ENCODE measurements at places on chromosomes 4 and X. TPM values are rescaled to one million over a fixed set of nuclear protein-coding genes. Genes with fewer than 3 reads are reported as not detected.

DNA sequence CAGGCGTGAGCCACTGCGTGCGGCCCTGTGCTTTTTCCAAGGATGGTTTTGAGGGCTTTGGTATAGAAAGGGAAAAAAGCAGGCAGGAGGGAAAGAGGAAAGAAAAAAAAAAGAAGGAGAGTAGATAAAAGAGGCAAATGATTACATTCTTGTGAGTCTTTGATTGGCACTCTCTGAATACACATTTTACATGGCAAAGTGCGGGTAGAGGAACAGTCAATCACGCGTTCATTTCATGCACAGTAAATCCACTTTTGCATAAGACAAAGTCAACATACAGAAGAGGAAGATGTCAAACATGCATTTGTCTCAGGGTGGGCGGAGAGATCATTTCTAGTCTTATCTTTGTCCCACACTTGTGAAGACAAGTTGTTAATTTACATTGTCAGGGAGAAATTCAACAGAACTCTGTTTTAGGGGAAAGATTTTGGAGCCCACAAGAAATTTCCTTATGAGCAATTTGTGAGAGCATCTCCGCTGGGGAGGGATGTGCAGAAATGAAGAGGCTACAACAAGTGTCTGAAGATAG is 183.2 kb downstream of the DHRSX start:
- DNase-seq = no peak
- H3K4me3 ChIP-seq = no peak overlapping the region
- H3K27ac ChIP-seq = no peak overlapping the region
- peaks cover 3% of the 10 kb centered on the region for H3K4me1 ChIP-seq

- H3K27ac ChIP-seq = no peak overlapping the region
- H3K4me3 ChIP-seq = no peak overlapping the region
- no peaks in the 10 kb centered on the region for H3K36me3 ChIP-seq
Measured at GRCh38 chrX:11269006-11269405, 24.2 kb upstream of the AMELX start.

- no peak overlapping the region for H3K27ac ChIP-seq
- no peak overlapping the region for H3K4me3 ChIP-seq
- no peaks in the 10 kb centered on the region for H3K4me1 ChIP-seq
- DNase-seq = no peak
- no peaks in the 10 kb centered on the region for H3K36me3 ChIP-seq
- no peaks in the 10 kb centered on the region for H3K27me3 ChIP-seq
Measured at GRCh38 chrX:5869786-5870185, 358.9 kb downstream of the NLGN4X start.

- H3K27me3 ChIP-seq = no peaks in the 10 kb centered on the region
- H3K4me1 ChIP-seq = no peaks in the 10 kb centered on the region
- H3K4me3 ChIP-seq = no peak overlapping the region
- no peak for DNase-seq
- no peak overlapping the region for H3K27ac ChIP-seq
Measured at GRCh38 chrX:53659039-53659438, 27.5 kb downstream of the HUWE1 start.

GRCh38 chrX:8424912-8425311 is 39.7 kb upstream of the VCX3B start:
- no peaks in the 10 kb centered on the region for H3K36me3 ChIP-seq
- no peaks in the 10 kb centered on the region for H3K4me1 ChIP-seq
- no peak overlapping the region for H3K27ac ChIP-seq
- DNase-seq = no peak
- H3K4me3 ChIP-seq = no peak overlapping the region

GRCh38 chr4:6472387-6473263 is at the start of gene PPP2R2C:
TSS of gene PPP2R2C (minus strand) at chr4:6472614. CDS start at chr4:6472229, 385 bp downstream.
- no peak within 1 kb of the TSS for H3K27ac ChIP-seq
- peak; percentile 81 for DNase-seq

GRCh38 chr4:55407119-55407518 is 11.4 kb downstream of the TMEM165 start:
- DNase-seq = no peak
- no peak overlapping the region for H3K27ac ChIP-seq
- no peaks in the 10 kb centered on the region for H3K27me3 ChIP-seq
- no peaks in the 10 kb centered on the region for H3K4me1 ChIP-seq
- H3K36me3 ChIP-seq = peaks cover 67% of the 10 kb centered on the region
- H3K4me3 ChIP-seq = no peak overlapping the region

DNA sequence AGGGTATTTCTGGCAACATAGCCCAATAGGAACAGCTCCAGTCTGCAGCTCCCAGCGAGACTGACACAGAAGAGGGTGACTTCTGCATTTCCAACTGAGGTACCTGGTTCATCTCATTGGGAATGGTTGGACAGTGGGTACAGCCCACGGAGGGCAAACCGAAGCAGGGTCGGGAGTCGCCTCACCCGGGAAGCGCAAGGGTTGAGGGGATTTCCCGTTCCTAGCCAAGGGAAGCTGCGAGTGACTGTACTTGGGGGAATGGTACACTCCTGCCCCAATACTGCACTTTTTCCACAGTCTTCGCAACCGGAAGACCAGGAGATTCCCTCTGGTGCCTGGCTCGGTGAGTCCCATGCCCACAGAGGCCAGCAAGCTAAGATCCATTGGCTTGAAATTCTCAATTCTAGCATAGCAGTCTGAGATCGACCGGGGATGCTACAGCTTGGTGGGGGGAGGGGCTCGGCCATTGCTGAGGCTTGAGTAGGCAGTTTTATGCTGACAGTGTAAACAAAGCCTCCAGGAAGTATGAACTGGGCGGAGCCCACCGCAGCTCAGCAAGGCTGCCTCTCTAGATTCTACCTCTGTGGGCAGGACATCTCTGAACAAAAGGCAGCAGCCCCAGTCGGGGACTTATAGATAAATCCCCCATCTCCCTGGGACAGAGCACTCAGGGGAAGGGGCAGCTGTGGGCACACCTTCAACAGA is 14.0 kb upstream of the ADAD1 start:
- H3K4me1 ChIP-seq = no peaks in the 10 kb centered on the region
- peaks cover 24% of the 10 kb centered on the region for H3K36me3 ChIP-seq
- H3K27me3 ChIP-seq = no peaks in the 10 kb centered on the region
- no peak overlapping the region for H3K4me3 ChIP-seq

DNA sequence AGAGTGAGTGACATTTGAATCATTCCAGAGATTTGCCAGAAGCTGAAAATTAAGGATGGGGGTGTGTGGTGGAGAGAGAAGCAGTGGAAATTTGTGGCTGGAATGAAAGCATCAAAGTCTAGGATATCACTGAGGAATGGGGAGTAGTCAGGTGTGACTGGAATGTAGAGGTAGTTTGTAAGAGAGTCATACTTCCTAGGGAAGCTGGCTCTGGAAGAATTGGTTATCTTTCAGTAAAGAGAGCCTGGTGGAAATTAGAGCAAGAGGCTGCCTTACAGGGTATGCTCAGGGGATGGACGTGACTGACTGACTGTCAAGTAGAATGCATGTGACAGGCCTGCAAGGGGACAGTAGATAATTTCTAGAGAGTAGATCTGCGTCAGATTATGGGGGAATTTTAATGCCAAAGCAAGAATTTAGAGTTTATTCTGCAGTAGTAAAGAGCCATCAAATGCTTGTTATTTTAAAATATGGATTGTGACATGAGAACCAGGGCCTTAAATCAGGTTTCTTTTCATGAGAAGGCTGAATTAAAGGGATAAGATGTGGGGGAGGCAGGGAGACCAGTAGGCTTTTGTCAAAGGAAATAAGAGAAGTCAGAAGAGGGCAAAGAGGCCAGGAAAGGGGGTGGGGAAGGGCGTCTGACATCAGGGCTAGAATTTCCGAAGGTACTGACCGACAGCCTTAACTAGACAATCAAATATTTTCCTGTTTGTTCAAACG is 109.9 kb downstream of the AFF1 start:
- no peak for DNase-seq
- peaks cover 45% of the 10 kb centered on the region for H3K36me3 ChIP-seq

- H3K4me1 ChIP-seq = no peaks in the 10 kb centered on the region
- H3K27me3 ChIP-seq = no peaks in the 10 kb centered on the region
- DNase-seq = no peak
- H3K27ac ChIP-seq = no peak overlapping the region
- no peak overlapping the region for H3K4me3 ChIP-seq
Measured at GRCh38 chr4:33073811-33074210, 2353.6 kb downstream of the PCDH7 start.

- no peaks in the 10 kb centered on the region for H3K27me3 ChIP-seq
- no peak overlapping the region for H3K4me3 ChIP-seq
- no peak for DNase-seq
- H3K4me1 ChIP-seq = peaks cover 3% of the 10 kb centered on the region
Measured at GRCh38 chr4:110484029-110484428, 8.1 kb downstream of the ENPEP start.

- DNase-seq = no peak
- H3K4me3 ChIP-seq = no peak overlapping the region
- no peaks in the 10 kb centered on the region for H3K36me3 ChIP-seq
- no peak overlapping the region for H3K27ac ChIP-seq
Measured at GRCh38 chr4:71288875-71289274, 49.9 kb upstream of the SLC4A4 start.

DNA sequence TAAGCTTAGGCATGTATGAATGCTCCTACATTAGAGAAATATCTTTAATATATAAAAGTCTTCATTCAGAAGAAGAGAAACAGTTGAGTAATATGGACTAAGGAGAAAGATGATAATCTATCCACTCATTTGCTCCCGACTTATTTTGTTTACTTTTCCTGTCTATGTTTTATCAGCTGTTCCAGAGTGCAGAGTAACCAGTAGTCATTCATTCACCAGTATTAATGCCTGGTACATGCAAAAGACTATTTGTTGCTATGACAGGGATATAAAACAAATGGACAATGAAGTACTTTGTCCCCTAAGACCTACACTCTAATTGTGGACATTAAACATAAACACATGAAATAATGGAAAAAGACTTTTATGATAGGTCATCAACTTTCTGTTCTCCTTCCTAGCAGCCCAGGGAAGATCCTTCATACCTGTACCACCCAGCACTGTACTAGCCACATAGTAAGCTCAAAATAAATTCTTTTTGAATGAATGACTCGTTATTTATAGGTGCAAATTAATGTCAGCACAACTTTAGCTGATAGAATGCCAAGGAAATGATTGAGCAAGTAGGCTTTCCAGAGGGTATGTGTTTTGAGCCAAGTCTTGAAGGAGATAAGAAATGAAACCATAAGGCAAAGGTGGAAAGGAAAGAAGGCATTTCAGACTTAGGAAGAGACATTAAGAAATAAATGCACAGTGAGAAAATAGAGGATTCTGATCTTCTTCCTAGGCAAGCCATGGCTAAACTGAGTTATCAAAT is 45.0 kb upstream of the IL13RA1 start:
- no peaks in the 10 kb centered on the region for H3K27me3 ChIP-seq
- no peak overlapping the region for H3K4me3 ChIP-seq
- H3K36me3 ChIP-seq = no peaks in the 10 kb centered on the region
- DNase-seq = no peak
- H3K4me1 ChIP-seq = peaks cover 3% of the 10 kb centered on the region

GRCh38 chr4:54278216-54278615 is 49.1 kb downstream of the PDGFRA start:
- no peaks in the 10 kb centered on the region for H3K4me1 ChIP-seq
- H3K27ac ChIP-seq = no peak overlapping the region
- peaks cover 19% of the 10 kb centered on the region for H3K36me3 ChIP-seq

DNA sequence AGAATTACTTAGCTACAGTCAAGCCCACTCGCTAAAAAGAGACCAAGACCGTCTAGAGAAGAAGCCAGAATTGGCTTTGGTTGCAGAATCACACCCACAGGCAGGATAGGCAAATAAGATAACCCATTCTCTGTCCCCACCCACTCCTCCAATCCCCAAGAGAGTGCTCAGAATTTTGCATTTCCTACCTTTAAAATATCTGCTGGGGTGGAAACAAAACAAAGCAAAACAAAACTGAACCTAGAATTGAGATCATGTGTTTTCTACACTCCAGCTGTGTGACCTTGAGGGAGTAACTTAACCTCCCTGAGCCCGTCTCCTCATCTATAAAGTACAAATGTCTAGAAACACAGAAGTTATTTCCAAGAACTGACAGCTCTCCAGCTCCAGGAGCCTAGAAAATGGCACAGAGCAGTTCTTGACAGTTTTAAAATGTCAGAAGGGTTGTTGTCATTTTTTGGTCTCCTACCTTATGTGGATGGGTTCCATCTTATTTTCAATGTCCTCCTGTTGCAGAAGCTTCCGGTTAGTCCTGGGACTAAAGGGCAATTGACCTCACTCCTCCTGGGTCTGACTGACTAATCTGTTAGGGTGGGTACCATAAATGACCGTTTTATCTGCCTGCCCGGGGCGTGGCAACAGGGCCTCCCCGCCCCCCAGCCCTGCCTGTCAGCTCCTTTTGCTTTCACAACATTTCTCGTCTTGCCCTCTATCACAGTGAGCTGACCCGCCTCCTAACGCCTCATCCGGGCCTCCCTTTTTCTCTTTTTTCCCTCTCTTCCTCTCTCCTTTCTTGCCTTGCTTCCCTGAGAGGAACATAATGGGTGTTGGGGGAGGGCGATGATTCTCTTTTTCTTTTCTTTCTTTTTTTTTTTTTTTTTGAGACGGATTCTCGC is 114.0 kb downstream of the RBM47 start:
- H3K4me3 ChIP-seq = no peak overlapping the region
- H3K4me1 ChIP-seq = peaks cover 4% of the 10 kb centered on the region
- no peaks in the 10 kb centered on the region for H3K27me3 ChIP-seq
- peak; percentile 61 for DNase-seq

GRCh38 chrX:129718676-129719075 is 20.1 kb upstream of the XPNPEP2 start:
- H3K36me3 ChIP-seq = no peaks in the 10 kb centered on the region
- peak; percentile 39 for DNase-seq
- no peaks in the 10 kb centered on the region for H3K27me3 ChIP-seq
- H3K4me1 ChIP-seq = no peaks in the 10 kb centered on the region
- no peak overlapping the region for H3K27ac ChIP-seq

- H3K4me1 ChIP-seq = no peaks in the 10 kb centered on the region
- no peaks in the 10 kb centered on the region for H3K27me3 ChIP-seq
- H3K4me3 ChIP-seq = peak overlapping the region; percentile 96
- no peak overlapping the region for H3K27ac ChIP-seq
- DNase-seq = no peak
Measured at GRCh38 chr4:52867163-52867562, 5.0 kb downstream of the RASL11B start.

- no peak overlapping the region for H3K27ac ChIP-seq
- H3K4me1 ChIP-seq = no peaks in the 10 kb centered on the region
- H3K36me3 ChIP-seq = no peaks in the 10 kb centered on the region
- H3K27me3 ChIP-seq = no peaks in the 10 kb centered on the region
- DNase-seq = no peak
- H3K4me3 ChIP-seq = no peak overlapping the region
Measured at GRCh38 chr4:74431113-74431826, 13.7 kb upstream of the AREG start.

GRCh38 chrX:125382889-125383288 is 63.2 kb downstream of the TEX13C start:
- H3K27ac ChIP-seq = no peak overlapping the region
- no peak for DNase-seq
- peaks cover 29% of the 10 kb centered on the region for H3K36me3 ChIP-seq
- H3K4me3 ChIP-seq = no peak overlapping the region

- no peaks in the 10 kb centered on the region for H3K36me3 ChIP-seq
- no peak overlapping the region for H3K4me3 ChIP-seq
- no peak overlapping the region for H3K27ac ChIP-seq
- H3K4me1 ChIP-seq = no peaks in the 10 kb centered on the region
- H3K27me3 ChIP-seq = no peaks in the 10 kb centered on the region
Measured at GRCh38 chrX:5586726-5587125, 641.9 kb downstream of the NLGN4X start.

The HS6ST2 gene
- total RNA-seq = 19.4 TPM

The ZAR1 gene
- not detected for total RNA-seq

The IGFBP7 gene
- total RNA-seq = 1.1 TPM

The TLR8 gene
- not detected for total RNA-seq
